T-helper 2 cell treated with Interferon-gamma antibody and Interleukin-4, amounts not matched to agents 5 μg/mL and 100 μg/mL, for 36 hours (primary cell): ENCODE measurements at places on chromosomes 7 and 10.

DNA sequence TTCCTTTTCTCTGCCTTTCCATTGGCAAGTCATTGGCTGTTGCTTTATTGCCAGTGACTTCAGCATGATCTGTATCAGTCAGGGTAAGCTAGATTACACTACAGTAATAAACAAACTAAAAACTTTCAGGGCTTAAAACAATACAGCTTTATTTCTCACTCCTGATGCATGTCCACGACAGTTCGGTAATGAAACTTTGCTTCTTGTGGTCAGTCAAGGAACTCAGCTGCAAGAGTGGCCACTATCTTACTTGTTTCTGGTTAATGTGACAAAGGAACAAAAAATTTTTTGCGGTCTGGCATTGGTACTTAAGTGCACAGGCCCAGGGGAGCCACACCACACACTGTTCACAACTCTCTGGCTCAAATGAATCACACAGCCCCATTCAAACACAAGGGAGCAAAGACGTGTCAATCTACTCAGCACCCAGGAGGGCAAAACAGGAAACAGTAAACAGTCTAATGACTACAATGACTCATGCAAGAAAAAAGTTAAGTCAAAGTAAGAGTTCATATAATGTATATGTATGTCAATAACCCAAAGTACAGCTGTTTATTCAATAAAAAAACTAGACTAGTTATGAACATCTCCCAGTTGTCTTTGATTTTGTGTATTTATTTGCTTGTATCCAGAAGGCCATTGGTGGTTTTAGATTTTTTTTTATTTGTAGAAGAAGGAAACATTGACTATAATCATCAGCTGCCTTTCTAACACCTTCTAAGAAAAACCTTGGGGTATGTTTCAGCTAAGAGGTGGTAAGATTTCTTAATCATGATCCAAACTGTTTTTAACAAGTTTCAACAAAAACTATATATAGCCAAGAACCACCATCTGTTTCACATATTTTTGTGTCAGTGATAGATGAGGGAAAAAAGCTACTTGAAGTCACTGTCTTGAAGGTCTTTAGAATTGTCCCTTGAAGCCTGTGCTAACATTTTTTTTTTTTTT lies 134.4 kb upstream of the FAM3C start:
- H3K4me3 ChIP-seq, result peak overlapping the region; percentile 27
- peak; percentile 82 for DNase-seq
- H3K36me3 ChIP-seq, result peaks cover 10% of the 10 kb centered on the region
- peak overlapping the region; percentile 90 for H3K27ac ChIP-seq

GRCh38 chr10:71546220-71546619 lies 149.5 kb downstream of the CDH23 start:
- DNase-seq, result no peak
- H3K27ac ChIP-seq, result no peak overlapping the region
- H3K36me3 ChIP-seq, result no peaks in the 10 kb centered on the region
- no peaks in the 10 kb centered on the region for H3K4me1 ChIP-seq

GRCh38 chr10:78703593-78703992 lies 365.2 kb upstream of the ZMIZ1 start:
- H3K27ac ChIP-seq, result no peak overlapping the region
- H3K36me3 ChIP-seq, result no peaks in the 10 kb centered on the region
- DNase-seq, result no peak
- peaks cover 2% of the 10 kb centered on the region for H3K27me3 ChIP-seq
- no peaks in the 10 kb centered on the region for H3K4me1 ChIP-seq

GRCh38 chr10:101535949-101536348 lies 52.1 kb downstream of the POLL start:
- H3K27me3 ChIP-seq, result no peaks in the 10 kb centered on the region
- no peak overlapping the region for H3K4me3 ChIP-seq
- peaks cover 6% of the 10 kb centered on the region for H3K36me3 ChIP-seq
- H3K4me1 ChIP-seq, result peaks cover 5% of the 10 kb centered on the region
- no peak for DNase-seq

DNA sequence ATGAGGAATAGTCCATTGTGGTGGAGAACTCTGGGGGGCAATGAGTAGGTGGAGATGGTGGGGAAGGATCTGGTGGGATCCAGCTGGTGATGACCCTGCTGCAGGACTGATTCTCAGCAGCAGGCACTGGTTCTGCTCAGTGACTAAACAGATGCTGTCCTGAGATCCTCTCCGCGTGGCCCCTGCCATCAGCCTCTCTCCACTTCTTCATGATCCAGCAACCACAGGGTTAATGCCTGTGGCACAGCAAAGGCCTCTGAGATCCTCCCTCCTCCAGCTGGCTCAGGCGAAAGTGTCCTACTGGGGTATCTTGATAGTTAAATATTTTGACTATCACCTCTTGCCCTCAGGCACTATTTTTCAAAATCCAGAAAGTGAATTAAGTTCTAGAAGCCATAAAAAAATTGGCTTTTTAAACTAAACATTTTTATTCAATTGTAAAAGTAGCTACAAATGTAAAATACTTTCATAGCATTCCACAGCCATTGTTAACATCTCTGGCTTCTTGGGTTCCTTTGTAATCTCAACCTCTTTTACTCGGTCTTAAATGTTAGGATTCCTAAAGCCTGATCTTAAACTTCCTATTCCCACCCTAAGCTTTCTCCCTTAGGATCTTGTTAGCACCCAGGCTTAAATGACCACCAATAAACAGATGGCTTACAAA lies 13.1 kb downstream of the PLAU start:
- H3K36me3 ChIP-seq, result no peaks in the 10 kb centered on the region
- peaks cover 32% of the 10 kb centered on the region for H3K4me1 ChIP-seq
- no peak overlapping the region for H3K4me3 ChIP-seq
- peaks cover 43% of the 10 kb centered on the region for H3K27me3 ChIP-seq
- DNase-seq, result no peak

- no peak for DNase-seq
- H3K27me3 ChIP-seq, result no peaks in the 10 kb centered on the region
- no peaks in the 10 kb centered on the region for H3K36me3 ChIP-seq
- H3K27ac ChIP-seq, result no peak overlapping the region
Measured at GRCh38 chr7:75611557-75612178, 119.5 kb downstream of the SPDYE5 start.

DNA sequence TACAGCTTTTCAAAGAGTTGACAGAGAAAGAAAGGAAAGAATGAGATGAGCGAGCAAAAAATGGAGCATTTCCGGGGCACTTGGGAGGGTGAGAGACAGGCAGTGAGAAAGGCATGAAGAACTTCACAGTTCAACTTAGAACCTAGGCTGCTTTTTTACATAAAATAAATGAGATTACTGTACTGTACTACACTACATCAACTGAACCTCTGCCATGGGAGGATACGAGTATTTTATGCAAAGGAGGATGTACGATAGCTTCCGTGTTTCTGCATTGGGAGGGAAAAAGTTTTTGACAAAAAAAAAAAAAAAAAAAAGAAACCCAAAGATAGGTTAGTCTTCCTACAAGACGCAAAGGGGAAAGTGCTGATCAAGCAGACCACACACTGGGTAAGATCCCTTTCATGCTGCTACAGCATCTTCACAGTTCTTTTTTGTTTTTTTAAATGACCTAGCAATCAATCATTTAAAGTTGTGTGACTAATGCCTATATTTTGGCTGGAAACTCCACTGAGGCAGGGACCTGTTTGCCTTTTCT lies 88.0 kb downstream of the RAPGEF5 start:
- H3K4me3 ChIP-seq, result peak overlapping the region; percentile 50
- no peak for DNase-seq
- no peak overlapping the region for H3K27ac ChIP-seq
- H3K27me3 ChIP-seq, result peaks cover 38% of the 10 kb centered on the region
- peaks cover 6% of the 10 kb centered on the region for H3K4me1 ChIP-seq
- no peaks in the 10 kb centered on the region for H3K36me3 ChIP-seq

DNA sequence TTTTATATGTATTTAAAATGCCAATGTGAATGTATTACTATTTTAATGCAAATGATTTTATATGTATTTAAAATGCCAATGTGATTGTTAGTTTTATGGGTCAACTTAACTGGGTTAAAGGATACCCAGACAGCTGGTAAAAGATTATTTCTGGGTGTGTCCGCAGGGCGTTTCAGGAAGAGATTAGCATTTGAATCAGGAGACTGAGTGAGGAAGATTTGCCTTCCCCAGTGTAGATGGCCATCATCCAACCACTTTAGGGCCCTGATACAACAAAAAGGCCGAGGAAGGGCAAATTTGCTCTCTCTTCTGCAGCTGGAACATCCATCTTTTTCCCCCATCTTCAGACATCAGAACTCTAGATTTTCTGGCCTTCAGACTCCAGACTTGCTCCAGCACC lies 116.2 kb downstream of the BAMBI start:
- H3K27ac ChIP-seq, result no peak overlapping the region
- H3K36me3 ChIP-seq, result no peaks in the 10 kb centered on the region
- H3K4me1 ChIP-seq, result peaks cover 2% of the 10 kb centered on the region
- no peak overlapping the region for H3K4me3 ChIP-seq
- peaks cover under 1% of the 10 kb centered on the region for H3K27me3 ChIP-seq

GRCh38 chr7:54877683-54878082 lies 118.7 kb upstream of the SEC61G start:
- no peak for DNase-seq
- H3K4me1 ChIP-seq, result no peaks in the 10 kb centered on the region
- no peaks in the 10 kb centered on the region for H3K27me3 ChIP-seq
- H3K4me3 ChIP-seq, result no peak overlapping the region

GRCh38 chr7:151168003-151168786 lies 701 bp upstream of the GBX1 start:
- peaks cover 9% of the 10 kb centered on the region for H3K4me1 ChIP-seq
- DNase-seq, result peak; percentile 59
- no peaks in the 10 kb centered on the region for H3K36me3 ChIP-seq

DNA sequence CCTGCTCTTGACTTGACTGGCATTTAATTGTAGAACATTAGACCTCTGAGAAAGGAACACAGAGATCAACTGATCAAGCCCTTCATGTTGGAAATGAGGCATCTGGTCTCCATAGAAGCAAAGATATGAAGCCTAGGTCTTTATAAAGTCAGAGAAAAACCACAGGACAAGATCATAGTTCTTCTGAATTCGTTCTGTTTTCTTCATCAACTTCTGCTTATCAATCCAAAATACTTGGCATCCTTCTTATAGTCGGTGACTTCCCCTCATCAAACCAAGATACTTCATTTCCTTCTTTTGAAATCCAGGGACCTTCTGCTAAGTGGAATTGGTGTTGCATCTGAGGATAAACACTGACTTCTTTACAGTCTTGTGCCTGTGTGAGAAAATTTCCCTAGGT lies 77.1 kb upstream of the PRKCQ start:
- peaks cover 39% of the 10 kb centered on the region for H3K4me1 ChIP-seq
- H3K27ac ChIP-seq, result no peak overlapping the region
- H3K4me3 ChIP-seq, result no peak overlapping the region

GRCh38 chr10:54503863-54504262 lies 297.2 kb downstream of the PCDH15 start:
- H3K27me3 ChIP-seq, result no peaks in the 10 kb centered on the region
- no peak for DNase-seq
- no peaks in the 10 kb centered on the region for H3K4me1 ChIP-seq
- H3K27ac ChIP-seq, result no peak overlapping the region

- no peak for DNase-seq
- no peaks in the 10 kb centered on the region for H3K4me1 ChIP-seq
- no peak overlapping the region for H3K27ac ChIP-seq
- peaks cover 38% of the 10 kb centered on the region for H3K27me3 ChIP-seq
- H3K4me3 ChIP-seq, result no peak overlapping the region
Measured at GRCh38 chr10:104199567-104199966, 32.6 kb downstream of the CFAP43 start.

GRCh38 chr7:92513167-92513902 lies 15.0 kb downstream of the PEX1 start:
- no peaks in the 10 kb centered on the region for H3K4me1 ChIP-seq
- H3K27ac ChIP-seq, result no peak overlapping the region
- H3K27me3 ChIP-seq, result no peaks in the 10 kb centered on the region
- H3K4me3 ChIP-seq, result no peak overlapping the region
- no peak for DNase-seq

GRCh38 chr7:130008941-130009847 lies 42.0 kb downstream of the ZC3HC1 start:
- peaks cover 2% of the 10 kb centered on the region for H3K4me1 ChIP-seq
- no peak for DNase-seq
- H3K27me3 ChIP-seq, result no peaks in the 10 kb centered on the region
